ENCODE measurements at places on chromosomes 6 and 20.

DNA sequence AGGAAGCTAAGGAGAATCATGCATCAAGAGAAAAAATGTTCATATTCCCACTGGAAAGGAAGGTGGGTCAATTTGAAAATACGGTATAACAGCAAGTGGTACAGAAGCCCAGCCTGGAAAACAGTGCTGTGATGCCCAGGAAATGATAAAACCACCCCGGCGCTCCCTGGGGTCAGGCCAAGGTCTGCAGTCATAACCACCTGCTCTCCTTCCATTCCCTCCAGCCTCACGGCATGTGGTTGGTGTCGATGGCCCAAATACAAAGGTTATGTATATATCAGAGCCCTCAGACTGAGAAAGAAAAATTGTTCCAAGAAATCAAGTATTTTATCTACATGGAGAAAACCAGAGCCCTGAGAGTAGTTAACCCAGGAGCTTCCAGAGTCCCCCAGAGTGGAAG, 208.1 kb upstream of the CDYL start:
- DNase-seq = no peak

- peak; percentile 24 for DNase-seq
Measured at GRCh38 chr6:125748406-125749172, 843 bp upstream of the HEY2 start.

- no peak for DNase-seq
Measured at GRCh38 chr20:64149809-64150560, 14.3 kb upstream of the MYT1 start.

DNA sequence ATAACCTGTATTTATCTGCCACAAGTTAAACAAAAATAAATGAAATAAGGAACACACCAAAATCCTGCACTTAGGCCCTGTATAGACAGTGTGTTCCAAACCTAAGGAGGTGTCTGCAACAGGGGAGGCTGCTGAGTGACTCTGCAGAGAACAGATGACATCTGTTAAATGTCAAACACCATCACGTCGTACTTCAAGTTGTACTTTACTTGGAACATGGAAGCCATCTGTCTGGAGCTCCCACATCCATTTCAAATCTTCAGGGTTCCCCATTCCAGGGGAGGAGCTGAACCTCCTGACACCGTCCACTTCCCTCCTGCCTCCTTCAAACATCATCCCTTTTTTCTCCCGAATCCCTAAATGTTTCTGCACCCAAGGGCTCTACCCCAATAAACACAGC, 1.8 kb upstream of the MAP7 start:
- DNase-seq = no peak
